ENCODE measurements at places on chromosomes 13 and 19.

- DNase-seq = no peak
These were observed 9.8 kb downstream of the KLF2 start for GRCh38 chr19:16334411-16334810.

DNA sequence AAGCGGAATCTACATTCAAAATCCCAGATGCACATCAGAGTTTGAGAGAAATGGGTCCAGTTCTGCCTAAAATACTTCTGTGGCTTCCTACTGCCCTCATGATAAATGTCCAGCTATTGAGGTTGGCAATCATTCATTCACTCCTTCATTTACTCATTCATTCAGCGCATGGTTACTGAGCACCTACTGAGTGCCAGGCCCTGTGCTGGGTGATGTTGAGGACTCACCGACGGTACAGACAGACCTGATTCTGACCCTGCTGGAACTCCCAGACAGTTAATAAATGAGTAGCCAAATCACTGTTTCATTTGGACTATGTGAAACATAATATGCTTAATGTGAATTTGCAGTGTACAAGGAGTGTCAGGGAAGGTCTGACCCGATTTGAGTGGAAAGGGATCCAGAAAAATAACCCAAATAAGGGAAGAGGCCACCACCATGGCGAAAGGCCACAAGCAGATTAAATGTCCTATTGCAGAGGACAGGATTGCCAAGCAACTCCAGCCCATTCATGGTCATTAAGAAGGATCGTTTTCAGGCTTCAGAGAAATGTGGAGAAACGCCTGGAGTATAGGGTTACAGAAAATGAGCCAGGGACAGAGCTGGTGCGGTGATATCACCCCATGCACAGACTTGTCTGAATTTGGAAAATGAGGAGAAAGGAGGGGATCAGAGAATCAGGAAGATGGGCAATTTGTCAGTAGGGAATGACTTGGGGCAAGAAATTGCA lies 20.5 kb downstream of the DYRK1B start:
- peak; percentile 74 for DNase-seq

GRCh38 chr13:90968166-90968904 lies 379.2 kb upstream of the MIR17HG start:
- peak; percentile 41 for DNase-seq

- peak; percentile 99 for DNase-seq
These were observed at the start of gene ZNF486 for GRCh38 chr19:20167020-20167644. ZNF486 (plus strand) TSS chr19:20167214; CDS start chr19:20167331, 117 bp downstream.

- peak; percentile 68 for DNase-seq
These were observed 600 bp upstream of the HMGB1 start for GRCh38 chr13:30466358-30466714.

GRCh38 chr19:30202060-30202600 lies 170.1 kb upstream of the ZNF536 start:
- DNase-seq = no peak

DNA sequence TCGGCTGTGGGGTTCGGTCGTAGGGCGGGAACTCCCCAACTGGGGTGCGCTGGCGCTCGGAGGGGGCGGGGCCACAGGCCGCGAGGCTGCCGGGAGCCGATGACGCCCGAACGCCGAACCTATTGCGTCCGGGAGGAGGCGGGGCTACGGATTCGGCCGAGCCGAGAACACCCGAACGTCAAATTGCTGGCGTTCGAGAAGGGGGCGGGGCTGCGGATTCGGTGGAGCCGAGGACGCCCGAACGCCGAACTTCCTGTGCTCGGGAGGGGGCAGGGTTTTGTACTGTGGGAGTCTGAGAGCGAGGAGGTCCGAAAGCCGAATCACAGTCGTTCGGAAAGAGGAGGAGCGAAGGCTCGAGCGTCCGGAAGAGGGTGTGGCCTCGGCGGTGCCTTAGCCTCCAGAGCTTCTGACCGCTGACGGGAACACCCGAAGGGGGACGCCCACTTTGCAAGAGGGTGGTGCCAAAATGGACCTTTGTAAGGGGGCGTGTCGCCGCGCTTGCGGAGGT lies 551 bp upstream of the TSEN34 start:
- DNase-seq = peak; percentile 100

- no peak for DNase-seq
These were observed 38.7 kb downstream of the SKA3 start for GRCh38 chr13:21137696-21138095.

DNA sequence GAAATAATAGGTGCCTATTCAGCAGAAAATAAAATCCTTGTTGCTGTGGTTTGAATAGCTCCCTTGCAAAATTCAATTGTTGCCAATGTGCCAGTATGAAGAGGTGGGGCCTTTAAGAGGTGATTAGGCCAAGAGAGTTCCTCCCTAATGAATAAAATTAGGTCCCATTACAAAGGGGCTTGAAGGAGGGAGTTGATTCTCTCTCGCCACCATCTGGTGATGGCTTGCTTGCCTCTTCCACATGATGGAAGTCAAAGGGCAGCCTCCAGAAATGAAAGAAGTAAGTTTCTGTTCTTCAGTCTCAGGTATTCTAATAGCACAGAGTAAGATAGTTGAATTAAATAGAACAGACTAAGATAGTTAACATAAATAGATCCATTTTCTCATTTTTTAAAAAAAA lies 3.0 kb upstream of the EEF1AKMT1 start:
- DNase-seq = no peak

- DNase-seq = no peak
These were observed 197.1 kb downstream of the OXGR1 start for GRCh38 chr13:96797136-96797535.

GRCh38 chr19:11142528-11143171 lies 12.9 kb downstream of the SPC24 start:
- DNase-seq = peak; percentile 95

- DNase-seq = no peak
These were observed 17.5 kb upstream of the FFAR2 start for GRCh38 chr19:35430409-35431144.

DNA sequence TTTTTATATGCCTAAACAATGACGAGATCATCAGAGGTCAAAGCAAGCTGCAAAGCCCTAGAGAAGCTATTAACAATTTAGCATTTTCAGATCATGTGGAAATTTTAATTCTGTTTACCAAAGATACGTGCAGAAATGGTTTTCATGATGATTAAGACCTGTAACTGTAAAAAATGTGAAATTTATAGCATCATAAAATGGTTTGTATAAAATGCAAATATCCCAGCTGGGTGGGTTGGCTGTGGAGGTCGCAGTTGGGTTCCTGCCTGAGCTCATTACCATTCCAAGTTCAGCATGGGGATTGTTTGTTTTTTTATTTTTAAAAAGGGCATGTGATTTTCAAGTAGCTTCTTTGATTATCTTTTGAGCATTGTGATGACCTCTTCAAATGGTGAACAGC lies 47.9 kb upstream of the SIAH3 start:
- no peak for DNase-seq

DNA sequence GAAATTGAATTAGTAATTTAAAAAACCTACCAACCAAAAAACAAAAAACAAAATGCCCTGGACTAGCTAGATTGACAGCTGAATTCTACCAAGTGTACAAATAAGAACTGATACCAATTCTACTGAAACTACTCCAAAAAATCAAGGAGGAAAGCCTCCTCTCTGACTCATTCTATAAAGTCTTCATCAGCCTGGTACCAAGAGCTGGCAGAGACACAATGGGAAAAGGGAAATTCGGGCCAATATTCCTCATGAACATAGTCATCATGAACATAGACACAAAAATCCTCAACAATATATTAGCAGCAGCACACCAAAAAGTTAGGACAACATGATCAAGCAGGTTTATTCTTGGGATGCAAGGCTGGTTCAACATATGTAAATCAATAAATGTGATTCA lies 2667.7 kb upstream of the PCDH20 start:
- DNase-seq = no peak

GRCh38 chr13:21434588-21434987 lies 24.5 kb downstream of the ZDHHC20 start:
- DNase-seq = no peak

- no peak for DNase-seq
These were observed 930 bp upstream of the FBN3 start for GRCh38 chr19:8150178-8150865.

GRCh38 chr19:11090997-11091702 lies 1.9 kb downstream of the LDLR start:
- no peak for DNase-seq

DNA sequence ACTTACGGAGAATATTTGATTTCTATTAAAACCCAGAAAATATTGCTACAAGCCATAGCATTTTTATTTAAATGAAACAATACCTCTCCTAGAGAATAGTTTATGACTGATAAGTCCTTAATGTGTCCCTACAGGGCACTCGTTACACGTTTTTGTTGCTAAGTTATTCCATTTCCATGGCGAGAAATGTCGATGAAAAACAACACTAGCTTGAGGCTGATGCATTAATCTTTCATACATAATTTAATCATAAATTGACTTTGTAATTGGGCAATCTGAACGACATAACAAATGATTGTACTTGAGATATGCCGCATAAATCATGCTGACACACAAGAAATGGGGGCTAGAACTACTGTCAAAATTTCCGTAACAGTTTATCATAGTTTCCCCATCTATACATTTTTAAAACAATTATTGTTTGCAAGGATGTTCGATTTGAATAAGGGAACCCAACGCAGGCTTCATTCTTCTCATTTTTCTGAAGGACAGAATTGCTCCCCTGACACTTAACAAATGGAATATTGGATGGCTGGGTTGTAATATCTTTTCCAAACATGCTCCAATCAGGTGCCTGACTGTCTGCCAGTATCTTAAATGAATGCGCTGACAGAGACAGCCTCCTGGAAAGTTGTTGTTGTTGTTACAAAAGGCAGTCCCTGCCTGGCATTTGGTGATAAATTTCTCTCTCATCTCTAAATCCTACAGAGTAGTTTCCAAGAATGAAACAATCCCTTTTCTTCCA lies 61.9 kb downstream of the FLT1 start:
- DNase-seq = no peak

DNA sequence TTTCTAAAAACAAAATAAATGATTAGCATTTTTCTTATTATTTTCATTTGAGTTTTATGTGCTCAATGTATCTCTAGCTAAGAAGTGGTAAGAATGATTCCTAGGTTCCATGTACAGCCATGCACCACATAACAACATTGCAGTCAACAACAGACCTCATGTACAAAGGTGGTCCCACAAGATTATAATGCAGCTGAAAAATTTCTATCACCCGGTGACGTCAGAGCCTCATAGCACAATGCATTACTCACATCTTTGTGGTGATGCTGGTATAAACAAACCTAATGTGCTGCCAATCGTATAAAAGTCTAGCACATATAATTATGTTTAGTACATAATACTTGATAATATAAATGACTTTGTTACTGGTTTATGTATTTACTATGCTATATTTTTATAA lies 120.5 kb downstream of the SLC7A1 start:
- no peak for DNase-seq

DNA sequence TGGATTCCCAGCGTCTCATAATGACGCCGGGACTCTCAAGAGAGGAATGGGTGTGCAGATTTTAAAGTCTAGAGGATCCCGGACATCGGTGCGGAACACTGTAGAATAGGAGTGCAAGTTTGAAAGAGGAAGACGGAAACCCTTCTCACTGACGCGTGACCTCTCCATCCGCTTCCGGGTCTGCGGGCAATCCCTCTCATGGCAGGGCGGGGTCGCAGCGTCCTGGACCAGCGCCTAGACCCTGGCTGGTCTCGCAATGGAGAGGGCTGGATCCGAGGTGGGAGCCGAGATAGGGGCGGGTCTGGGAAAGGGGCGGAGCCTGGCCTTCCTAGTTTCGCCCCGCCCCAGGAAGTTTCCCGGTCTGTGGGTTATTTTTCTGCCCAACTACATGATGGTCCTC lies 4.6 kb upstream of the ZNF845 start:
- peak; percentile 60 for DNase-seq

DNA sequence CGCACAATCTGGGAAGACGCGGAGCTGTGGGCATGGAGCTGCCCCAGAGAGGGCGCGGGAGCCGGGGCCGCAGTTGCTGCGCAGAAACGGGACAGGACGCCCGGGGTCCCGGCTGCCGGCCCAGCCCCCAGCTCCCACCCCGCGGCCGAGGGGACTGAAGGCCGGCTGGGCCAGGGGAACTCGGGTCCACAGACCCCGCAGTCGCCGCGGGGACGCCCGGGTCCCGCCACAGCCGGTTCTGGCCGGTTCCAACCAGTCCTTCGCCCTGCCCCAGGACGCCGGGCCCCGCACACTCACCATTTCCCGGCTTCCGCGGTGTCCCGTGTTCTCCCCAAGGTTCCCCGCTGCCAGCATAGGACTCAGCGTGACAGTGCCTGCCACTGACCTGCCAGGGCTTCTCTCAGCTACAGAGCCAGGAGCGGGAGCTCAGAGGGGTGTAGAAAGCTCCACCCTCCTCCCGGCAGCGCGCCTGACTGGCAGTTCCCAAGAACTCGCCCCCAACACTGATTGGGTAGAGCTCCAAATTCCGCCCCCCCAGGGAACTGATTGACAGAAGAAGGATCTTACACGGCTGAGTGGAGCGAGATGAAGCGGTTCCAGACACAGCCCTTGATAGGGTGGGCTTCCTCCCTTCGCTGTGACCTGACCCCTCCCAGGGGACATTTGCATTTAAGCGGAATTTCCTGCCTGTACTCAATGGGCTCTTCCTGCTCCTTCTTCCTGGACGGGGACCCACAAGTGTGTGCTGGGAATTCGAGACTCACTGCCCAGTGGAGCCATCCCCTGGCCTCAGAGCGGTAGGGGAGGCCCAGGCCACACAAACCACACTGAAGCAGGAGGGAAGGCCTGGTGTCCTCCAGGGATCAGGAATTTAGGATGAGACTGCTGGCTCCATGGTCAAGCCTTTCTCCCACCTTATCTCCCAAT lies at the start of gene ZNF442:
Gene ZNF442, minus strand, starts transcription at position 448 of the 927 bp plus-strand sequence. CDS start 2,052 bp downstream, outside the sequence.
- peak; percentile 99 for DNase-seq

DNA sequence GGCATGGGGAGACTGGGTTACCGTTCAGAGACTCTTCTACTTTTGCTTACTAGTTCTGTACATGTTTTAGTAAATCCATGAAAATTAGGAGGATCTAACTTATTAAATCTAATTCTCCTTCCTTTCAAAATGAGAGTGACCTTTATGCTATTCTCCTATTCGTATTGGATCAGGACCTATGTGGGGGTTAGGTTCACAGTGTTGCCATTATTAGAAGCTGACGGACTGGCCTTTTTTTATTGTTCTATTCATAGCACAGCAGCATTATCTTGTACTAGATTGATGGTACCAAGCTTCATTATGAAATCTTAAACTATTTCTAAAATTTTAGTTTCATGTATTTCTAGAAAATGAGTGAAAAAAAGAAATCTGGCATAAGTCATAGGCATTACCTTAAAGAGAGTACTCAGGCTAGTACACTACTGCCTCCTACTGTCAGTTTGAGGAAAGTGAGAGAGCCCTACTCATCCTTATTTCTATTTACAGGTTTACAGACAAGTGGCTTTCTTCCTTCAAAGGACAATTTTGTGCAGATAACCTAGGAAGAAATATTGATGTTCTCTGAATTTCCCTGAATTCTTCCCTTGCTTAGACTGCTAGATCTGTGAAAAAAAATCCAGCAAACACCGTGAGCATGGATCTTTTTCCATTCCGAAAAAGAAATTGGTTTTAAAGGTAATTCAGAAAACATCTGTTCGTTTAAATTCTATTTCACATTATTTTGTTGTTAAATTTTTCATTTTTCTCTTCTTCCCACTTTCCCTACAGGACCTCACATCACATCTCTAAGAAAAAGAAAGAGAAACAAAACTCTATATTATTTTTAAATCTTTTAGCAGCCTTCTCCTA lies 485.5 kb downstream of the DIAPH3 start:
- peak; percentile 71 for DNase-seq

Data from tongue (tissue), 3 donors.